Fibroblast of skin of abdomen (primary cell): ENCODE measurements at places on chromosomes 1 and 21.
A peak's percentile ranks its signal among the peaks of the same experiment; 100 is the strongest.

- peak; percentile 51 for DNase-seq
These were observed 17.4 kb upstream of the IFNAR2 start for GRCh38 chr21:33212159-33212851.

DNA sequence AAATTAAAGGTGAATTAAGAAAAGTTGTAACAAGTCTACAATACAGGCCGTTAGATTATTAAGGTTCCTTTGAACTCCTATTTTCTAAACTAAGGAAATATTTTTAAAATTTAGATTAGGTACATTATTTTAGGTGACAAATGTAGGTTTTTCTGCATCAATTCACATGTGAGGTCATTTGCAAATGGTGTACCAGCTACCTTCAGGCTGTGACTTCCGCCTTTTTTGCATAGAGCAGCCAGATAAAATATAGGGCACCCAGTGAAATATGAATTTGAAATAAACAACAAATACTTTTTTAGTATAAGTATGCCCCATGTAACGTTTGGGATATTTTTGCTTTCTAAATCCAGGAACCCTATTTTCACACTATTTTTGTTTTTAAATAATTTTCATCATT lies 544.0 kb downstream of the LMO4 start:
- DNase-seq, result no peak

DNA sequence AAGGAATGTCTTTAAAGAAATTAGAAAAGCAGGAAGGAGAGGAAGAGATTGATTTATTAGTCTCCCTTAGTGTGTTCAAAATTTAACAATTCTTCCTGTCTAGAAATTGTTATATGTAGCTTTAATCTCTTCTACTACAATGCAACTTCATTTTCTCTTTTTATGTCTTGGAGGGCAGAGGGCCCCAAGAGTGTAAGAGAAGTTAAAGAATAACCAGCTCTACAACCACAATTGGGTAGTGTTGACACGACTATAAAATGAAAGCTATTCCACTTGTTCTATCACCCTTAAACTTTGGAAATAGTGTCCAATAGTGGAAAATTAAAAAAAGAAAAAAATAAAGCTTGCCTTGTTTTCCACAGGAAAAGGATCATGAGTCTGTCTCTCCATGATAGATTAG lies 82.6 kb upstream of the DPYD start:
- no peak for DNase-seq

DNA sequence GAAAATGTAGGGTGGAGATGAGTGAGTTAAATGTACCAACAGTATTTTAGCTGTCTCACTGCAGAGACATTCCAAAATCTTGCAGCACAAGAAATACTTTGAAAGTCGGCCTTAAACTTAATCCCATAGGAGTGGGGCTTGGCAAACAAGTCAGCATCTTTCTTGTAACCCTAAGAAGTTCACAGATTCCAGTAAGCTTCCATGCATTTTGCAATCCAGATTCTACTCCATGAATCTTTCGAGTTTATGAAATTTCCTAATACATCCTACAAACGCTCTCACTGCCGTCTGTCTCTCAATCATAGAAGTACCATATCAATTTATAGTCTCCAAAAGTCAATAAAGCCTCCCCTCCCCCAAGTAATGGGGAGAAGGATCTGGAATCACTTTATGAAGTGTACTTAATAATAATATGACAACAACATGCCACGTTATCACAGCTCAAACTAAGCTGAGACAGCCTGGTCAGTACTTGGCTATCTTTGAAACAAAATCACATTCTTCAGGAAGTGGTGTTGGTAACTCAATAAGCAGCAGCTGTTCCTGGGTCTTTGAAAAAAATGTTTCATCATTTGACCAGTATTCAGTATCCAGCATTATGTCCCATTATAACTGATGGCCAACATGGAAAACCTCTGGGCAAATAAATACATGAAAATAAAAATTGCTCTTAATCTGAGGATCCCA lies 317.4 kb upstream of the RUNX1 start:
- DNase-seq, result peak; percentile 94

DNA sequence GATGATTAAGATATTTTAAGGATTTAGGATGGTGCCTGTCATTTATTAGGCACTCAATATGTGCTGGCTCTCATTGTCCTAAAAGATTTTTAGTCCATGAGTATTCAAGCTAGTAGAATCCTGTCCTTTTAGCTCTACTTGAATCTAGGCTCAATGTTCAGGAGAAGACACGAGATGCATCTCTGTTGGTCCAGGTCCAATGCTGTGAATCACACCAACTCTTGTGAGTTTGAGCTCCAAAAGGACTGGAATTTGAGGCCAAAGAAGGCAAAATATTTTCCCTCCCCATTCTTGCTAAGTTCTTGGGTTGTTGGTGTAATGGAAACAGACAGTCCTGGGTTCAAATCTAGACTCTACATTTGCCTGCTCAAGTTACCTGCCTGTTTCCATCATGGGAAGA lies 1.4 kb upstream of the PODN start:
- DNase-seq, result peak; percentile 79

- DNase-seq, result no peak
These were observed 5.7 kb downstream of the PARK7 start for GRCh38 chr1:7967196-7967595.

DNA sequence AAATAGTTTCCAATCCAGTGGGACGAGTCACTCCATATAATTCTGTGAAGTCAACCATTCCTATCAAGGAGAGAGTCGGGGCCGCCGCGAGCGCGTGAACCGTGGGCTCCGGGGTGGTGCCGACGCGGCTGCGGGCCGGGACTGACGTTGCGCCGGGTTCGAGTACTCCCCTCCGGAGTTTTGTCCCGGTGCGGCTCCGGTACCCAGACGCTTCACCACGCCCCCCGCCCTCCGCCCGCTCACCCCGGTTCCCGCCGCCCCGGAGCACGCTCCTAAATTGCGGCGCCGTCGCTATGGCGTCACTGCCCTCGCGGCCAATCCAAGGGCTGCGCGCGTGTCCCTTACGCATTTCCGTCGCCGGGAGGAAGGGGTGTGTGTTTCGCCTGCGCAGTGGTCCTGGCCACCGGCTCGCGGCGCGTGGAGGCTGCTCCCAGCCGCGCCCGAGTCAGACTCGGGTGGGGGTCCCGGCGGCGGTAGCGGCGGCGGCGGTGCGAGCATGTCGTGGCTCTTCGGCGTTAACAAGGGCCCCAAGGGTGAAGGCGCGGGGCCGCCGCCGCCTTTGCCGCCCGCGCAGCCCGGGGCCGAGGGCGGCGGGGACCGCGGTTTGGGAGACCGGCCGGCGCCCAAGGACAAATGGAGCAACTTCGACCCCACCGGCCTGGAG lies at the start of gene ATAD3B:
TSS of gene ATAD3B (plus strand) at position 377 of the 664 bp plus-strand sequence. CDS start at position 497, 120 bp downstream.
- DNase-seq, result peak; percentile 92

GRCh38 chr21:37072274-37072987 lies 440 bp downstream of the PIGP start:
- no peak for DNase-seq

DNA sequence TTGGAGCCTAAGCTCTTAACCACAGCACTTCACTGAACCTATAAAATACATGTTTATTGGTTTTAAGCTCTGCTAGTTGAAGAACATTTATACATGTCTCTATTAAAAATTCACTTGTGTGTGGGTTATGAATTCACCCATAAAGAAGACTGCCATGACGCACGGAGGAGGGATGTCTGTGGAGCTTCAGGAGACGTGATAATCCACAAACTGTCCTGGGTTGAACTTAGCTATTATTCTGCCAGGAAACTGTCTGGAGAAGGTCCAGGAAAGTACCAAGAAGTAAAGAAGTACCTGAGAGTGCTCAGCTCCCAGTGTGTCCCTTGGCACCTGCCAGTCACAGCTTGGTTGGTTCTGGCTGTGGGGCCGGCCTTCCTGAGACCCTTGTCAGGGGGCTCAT lies 56.3 kb downstream of the DDR2 start:
- no peak for DNase-seq

DNA sequence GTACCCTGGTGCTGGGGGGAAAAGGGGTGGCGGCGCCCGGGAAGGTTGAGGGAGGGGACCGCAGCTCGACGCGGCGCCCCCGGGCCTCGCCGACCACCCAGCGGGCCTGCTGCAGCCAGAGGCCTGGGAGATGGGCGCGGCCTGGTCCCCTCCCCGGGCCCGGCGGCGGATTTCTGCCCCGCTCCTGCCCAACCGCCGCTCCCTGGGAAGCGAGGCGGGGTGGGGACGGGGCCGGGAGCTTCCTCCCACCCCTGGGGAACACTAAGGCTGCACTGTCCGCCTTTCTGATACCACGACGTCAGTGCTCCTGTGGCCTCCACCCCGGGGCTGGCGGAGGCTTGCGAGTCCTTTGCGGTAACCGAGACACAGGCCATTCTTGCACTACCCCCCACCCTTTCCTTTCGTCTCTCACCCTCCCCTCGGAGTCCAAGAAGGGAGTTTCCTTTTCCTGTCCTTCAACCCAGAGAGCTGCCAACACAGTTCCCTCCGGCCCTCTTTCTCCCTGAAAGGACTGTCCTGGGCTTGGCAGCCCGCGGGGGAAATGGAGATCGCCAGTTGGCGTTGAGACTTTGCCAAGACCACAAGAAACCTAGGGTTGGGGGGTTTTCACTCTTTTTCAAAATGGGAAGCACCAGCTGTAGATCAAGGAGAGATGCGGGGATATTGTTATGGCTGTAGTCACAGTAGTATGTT lies 742 bp downstream of the SH3GLB1 start:
- DNase-seq, result peak; percentile 49

DNA sequence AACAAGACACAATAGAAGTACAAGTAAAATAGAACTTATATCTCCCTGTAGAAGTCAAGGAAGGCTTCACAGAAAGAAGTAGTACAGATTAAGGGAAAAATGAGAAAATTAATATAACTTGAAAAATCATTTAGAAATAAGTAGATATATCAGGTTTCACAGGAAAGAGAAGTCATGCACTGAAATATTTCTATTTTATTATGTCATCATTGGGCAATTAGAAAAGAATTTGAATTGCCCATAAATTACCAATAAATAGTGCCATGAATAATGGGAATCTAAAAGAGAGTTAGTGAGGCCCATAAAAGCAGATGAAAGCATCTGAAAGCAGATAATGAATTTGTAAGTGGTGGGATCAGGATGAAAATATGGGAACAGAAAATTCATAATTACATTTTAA lies 1597.8 kb downstream of the PLA2G4A start:
- DNase-seq, result peak; percentile 41

GRCh38 chr1:224513787-224514209 lies 79.2 kb upstream of the WDR26 start:
- DNase-seq, result peak; percentile 79
